ENCODE measurements at places on chromosomes 11 and 22.
A peak's percentile ranks its signal among the peaks of the same experiment; 100 is the strongest.

GRCh38 chr22:30279046-30279788 is 10.1 kb downstream of the CASTOR1 start:
- DNase-seq = no peak

- no peak for DNase-seq
Observed at GRCh38 chr22:46579751-46580449, 40.3 kb upstream of the GRAMD4 start.

DNA sequence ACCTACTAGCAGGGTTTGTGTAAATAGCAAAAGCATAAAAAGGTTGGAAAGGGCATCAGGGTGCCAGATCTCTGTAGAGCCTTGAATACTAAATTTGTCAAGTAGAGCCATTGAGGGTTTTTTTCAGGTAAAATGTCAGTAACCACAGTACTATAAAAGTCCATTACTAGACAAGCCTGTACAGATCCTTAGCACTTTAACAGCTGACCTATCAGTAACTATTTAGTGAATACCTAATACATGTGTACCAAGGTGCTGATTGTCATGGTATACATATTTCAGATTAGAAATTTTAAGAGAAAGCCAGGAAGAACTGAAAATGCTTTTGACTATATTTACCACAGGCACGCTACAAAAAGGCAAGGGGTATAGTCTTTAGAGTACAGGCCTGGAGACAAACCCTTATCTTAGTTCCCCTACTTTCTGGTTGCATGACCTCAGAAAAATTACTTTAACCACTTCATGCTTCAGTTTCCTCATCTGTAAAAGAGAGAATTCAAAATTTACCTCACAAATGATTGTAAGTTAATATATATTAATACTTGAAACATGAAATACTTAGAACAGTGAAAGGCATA is 57.9 kb downstream of the RAB38 start:
- DNase-seq = no peak

- DNase-seq = no peak
Observed at GRCh38 chr11:115383431-115383830, 120.8 kb downstream of the CADM1 start.

- DNase-seq = no peak
Observed at GRCh38 chr11:90558328-90558865, 335.5 kb upstream of the CHORDC1 start.

DNA sequence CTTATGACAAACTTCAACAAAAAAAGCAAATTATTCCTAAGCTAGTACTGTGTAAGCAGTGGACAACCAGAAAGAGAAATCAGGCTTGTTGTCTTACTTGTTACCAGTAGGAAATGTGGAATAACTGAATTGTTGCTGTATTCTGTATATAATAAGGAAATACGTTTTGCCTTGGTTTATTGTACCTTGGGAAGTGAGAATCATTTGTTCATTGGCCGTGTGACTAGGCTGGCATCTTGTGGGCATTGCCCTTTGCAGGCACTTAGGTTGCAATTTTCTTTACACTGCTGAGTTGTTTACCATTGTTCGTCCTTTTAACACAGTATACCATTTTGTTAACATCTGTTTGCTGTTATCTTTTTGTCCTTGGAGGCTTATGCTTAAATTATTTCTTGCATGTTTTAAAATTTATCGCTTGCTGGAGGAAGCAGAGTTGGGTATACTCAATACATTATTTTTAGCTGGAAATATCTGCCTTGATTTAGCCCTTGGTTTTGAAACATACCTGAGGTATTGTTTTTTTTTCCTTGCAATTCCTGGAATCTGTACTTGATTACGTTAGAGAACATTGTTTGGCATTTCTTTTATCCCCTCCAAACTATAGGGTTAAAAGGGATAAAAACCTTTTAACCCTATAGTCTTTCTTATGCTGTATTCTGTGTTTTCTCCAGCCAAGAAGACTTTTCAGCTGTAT is 109.3 kb downstream of the DDX10 start:
- DNase-seq = no peak

DNA sequence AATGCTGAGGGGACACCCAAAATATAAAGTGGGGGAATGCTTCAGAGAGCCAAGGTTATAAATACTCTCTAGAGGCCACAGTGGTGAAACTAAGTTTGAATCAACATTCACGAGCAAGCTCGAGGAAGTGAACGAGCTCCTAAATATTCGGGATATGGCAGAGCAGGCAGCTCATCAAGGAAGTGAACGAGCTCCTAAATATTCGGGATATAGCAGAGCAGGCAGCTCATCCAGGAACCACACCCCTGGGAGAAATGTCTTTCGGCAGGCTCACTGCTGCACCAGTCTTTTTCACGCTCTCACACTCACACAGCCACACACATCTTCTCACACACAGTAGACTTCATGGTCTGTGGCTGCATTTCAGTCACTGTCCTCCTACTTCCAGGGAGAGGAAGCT is 787.5 kb downstream of the OPCML start:
- no peak for DNase-seq

DNA sequence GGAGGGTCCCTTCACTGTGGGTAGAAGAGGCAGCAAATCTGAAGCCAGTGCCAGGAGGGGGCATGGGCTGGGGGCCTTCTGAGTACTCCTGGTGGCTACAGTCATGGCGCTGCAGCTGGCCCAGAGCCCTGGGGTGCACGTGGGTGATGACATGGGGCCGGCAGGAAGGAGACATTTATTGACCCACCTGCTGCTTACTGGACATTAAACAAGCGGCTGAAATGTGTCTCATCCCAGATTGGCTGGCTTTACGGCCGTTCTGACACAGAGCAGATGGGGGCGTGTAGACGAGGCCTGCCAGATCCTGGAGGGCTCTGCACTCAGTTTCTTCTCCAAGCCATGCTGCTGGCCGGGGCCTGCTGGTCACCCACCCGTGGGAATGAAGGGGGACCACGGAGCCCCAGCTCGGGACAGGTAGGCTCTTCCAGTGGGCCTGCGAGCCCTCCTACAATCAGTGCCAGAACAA is 906.9 kb downstream of the BRD1 start:
- no peak for DNase-seq

GRCh38 chr11:33449798-33450197 is 192.6 kb downstream of the HIPK3 start:
- no peak for DNase-seq

DNA sequence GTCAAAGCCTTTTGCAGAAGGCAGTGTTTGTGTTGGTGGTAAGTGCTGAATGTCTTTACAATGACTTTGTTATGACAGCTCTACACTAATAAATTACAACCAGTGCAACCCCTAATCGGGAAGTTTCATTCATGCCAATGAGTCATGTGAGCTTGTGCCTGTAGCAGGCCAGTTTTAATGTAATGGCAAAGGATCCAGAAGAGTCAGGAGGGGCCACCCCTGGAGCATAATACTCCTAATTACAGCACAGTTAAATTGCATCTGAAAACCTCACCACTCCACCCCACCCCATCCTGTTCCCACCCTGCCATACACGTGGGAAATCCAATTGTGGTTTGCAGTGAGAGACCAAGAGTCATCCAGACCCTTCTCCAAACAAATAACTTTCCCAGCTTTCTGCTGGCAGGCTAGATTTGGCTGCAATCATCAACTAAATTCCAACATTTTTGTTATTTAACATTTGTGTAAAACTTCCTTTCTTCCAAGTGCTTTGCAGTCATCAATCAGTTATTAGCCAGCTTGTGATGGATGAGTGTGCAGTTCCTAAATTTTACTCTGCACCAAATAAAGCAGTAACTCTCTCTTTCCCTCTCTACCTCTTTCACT is 277.3 kb upstream of the FAT3 start:
- no peak for DNase-seq

- no peak for DNase-seq
Observed at GRCh38 chr22:23177197-23177596, 3.1 kb upstream of the BCR start.

DNA sequence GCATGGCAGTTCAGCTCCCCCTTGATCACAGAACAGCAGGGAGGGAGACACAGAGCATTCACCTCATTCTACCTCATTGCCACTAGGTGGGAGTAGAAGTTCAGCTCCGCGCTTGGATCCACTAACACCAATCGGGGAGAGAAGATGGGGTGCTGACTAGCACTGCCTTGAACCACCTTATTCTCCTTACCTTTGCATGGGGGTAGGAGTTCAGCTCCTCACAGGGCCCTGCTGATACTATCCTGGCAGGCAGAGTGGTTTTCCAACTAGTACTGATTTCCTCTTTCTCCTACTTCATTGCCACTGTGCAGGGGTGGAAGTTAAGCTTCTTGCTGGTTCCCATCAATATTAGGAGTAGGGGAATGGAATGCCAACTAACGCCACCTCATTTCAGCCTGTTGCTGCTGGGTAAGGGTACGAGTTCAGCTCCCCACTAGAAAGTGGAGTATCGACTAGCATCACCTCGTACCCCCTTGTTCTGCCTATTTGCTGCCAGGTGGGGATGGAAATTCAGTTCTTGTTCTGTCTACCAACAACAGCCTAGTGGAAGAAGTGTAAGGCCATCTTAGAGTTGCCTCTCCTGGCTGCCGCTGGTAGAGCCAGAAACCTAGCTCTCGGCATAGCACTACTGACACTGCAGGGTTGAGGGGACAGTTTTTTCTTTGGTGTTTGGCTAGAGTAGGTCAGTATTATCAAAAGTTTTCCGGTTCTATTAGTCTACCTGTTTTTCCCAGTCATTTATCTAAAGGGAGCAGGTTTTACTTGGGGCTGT is 550.9 kb upstream of the CCDC90B start:
- peak; percentile 17 for DNase-seq

DNA sequence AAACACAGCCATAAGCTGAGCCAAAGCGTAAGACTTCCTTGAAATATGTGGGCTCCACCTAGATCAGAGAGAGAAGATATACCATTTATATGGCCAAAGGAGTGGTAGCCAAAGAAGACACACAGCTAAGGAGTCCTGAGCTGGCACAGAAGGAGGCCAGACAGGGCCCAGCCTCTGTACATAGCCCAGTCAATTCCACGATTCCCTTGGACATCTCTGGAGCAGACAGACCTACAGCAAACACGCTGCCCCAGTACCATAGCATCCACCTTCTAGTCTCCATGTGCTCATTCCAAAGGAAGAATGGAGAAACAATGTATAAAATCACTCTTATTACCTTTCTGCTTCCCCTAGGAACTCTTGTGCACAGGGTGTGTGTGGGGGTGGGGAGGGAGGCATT is 102.1 kb upstream of the LDLRAD3 start:
- no peak for DNase-seq

DNA sequence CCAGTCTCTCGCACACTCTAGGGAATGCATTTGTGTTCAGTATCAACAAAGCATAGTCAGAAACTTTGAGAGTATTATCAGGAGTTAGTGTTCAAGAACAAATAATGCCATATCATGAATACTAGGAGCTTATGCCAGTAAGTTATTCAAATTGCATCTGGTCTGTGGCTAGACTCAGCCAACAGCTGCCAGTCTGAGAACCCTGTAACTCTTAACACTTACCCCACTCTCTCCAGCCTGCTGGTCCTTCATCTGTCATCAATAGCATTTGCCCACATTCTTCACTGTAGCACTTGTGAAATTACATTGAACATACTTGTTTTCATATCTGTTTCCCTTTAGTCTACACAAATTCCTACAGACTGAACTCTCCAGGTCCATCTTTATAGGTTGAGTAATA is 1157.5 kb upstream of the RAG2 start:
- DNase-seq = no peak

DNA sequence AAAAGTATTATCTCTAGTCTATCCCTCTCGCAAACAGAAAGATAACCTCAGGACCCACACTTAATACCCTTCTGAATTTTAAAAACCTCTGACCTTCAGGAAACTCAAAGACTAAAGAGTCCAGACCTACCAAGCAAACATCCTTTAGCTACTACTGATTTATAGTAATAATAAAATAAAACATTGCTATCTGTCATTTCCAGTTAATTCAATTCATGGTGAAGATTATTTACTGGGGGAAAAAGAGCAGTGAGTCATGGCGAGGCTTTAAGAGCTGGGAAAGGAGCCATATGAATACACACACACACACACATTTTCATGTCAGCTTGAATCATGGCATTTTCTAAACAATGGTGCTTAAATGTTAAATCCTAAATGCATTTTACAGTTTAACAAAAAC is 87.1 kb downstream of the FAM76B start:
- DNase-seq = no peak

- no peak for DNase-seq
Observed at GRCh38 chr22:33841281-33842005, 78.8 kb downstream of the LARGE1 start.

- peak; percentile 71 for DNase-seq
Observed at GRCh38 chr11:76148231-76148630, 58.1 kb downstream of the WNT11 start.

GRCh38 chr11:26782220-26782965 is 60.5 kb upstream of the SLC5A12 start:
- DNase-seq = no peak

GRCh38 chr11:131392528-131393255 is 22.3 kb downstream of the NTM start:
- no peak for DNase-seq

GRCh38 chr11:99325847-99326246 is 305.1 kb downstream of the CNTN5 start:
- no peak for DNase-seq

GRCh38 chr11:83185767-83186166 is 7.7 kb upstream of the ANKRD42 start:
- no peak for DNase-seq

DNA sequence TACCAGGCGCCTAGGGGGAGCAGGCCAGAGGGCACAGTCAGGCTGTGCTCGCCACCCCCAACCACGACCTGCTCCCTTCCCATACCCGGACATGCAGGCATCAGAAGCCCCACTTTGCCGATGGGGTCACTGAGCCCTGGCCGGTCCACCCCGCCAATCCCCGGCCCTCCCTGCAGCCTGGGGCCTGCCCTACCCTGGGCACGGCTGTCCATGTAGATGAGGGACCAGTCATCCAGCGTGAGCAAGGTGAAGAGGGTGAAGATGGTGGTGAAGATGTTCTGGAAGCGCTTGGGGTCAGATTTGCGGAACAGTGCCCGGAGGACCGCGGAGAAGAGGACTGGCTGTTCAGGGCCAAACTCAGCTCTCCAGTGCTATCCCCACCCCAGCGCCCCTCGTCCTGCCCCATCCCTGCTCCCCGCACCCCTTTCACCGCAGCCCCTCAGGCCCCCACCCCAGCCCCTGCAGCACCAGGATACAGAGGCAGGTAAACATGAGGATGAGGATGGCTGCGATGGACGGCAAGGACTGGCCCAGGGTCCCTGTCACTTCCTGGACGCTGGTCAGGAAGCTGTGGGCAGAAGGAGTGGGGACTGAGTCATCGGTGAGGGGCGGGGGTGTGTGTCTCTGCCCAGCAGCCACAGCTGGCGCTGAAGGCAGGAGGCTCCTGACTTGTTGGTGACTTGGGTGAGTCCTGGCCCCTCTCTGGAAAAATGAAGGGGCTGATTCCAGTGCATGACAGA is 5.5 kb downstream of the CATSPER1 start:
- no peak for DNase-seq

- DNase-seq = no peak
Observed at GRCh38 chr11:59900366-59901126, 22.0 kb downstream of the OOSP3 start.

- no peak for DNase-seq
Observed at GRCh38 chr11:11178671-11179638, 174.1 kb downstream of the CSNK2A3 start.
